Activated T-helper 9 cell treated with anti-CD3 and anti-CD28 coated beads, Interleukin-2, amount 50 U/mL, for 16 hours (primary cell): ENCODE measurements at places on chromosomes 6 and 20.

DNA sequence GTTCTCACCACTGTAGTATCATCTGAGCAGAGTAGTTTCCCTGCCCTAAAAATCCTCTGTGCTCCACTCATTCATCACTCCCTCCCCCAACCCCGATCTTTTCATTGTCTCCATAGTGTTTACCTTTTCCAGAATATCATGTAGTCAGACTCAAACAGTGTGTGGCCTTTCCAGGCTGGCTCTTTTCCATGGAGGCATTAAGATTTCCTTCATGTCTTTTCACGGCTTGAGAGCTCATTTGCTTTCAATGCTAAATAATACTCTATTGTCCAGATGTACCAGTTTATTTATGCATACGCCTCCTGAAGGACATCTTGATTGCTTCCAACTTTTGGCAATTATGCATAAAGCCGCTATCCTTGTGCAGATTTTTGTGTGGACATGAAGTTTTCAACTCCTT is 235.8 kb downstream of the PHACTR1 start:
- DNase-seq: no peak

DNA sequence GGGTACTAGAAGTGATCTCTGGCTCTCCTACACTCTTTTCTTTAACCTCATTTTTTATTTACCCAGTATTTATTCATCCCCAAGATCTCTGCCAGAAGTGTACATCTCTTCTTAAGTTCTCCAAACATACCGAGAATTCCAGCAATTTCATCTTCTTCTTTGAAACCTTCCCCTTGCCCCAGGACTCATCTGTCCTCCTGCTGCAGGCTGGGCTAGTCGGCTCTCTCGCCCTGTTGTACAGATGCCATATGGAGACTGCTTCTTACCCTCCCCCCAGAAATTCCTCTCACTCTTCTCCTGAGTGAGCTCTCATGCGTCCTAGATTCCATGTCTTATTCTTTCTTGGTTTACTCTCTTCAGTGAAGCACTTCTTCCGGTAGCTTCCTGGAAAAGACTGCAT is 21.9 kb upstream of the PNRC1 start:
- DNase-seq: no peak

DNA sequence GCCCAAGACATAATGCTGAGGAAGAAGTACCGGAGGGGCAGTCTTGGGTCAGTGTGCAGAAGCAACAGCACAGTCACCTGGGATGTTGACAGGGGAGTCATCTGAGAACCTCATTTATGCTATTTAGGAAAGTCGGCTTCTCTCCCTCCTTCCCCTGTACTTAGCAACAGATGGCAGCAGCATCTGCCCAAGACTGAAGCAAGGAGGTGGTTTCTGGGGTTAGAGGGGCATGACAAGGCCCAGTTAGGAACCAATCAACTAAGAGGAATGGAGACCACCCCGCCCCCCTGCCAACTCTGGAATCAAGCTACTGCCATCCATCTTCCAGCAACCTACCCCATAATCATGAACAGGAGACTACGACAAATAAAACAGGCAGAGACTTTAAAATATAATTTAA is 21.7 kb downstream of the RIPK1 start:
- no peak for DNase-seq

- DNase-seq: peak; percentile 12
Observed at GRCh38 chr6:30260036-30260504, 46.9 kb upstream of the TRIM26 start.

DNA sequence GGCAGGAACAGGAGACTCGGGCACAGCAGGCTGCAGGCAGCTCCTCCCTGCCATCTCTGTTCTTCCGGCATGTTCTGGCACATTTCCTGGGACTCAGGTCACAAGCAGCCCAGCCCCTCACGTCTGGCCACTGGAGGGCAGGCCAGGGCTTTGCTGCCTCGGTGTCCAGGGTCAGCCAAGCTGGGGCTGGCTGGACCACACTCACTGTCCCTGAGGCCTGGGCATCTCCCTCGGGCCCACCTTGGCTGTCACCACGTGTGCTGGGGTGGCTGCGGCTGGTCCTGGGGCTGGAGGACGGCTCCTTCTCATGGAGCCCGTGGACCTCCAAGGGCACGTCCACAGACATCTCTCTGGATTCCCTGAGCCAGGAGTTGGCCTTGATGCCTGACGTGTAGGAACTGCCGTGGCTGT is 18.5 kb downstream of the FRMD1 start:
- no peak for DNase-seq

- DNase-seq: no peak
Observed at GRCh38 chr6:11328613-11329247, 96.3 kb upstream of the NEDD9 start.

GRCh38 chr20:50541606-50542041 is 31.4 kb downstream of the PTPN1 start:
- no peak for DNase-seq

GRCh38 chr6:101956961-101957360 is 563.5 kb downstream of the GRIK2 start:
- no peak for DNase-seq

DNA sequence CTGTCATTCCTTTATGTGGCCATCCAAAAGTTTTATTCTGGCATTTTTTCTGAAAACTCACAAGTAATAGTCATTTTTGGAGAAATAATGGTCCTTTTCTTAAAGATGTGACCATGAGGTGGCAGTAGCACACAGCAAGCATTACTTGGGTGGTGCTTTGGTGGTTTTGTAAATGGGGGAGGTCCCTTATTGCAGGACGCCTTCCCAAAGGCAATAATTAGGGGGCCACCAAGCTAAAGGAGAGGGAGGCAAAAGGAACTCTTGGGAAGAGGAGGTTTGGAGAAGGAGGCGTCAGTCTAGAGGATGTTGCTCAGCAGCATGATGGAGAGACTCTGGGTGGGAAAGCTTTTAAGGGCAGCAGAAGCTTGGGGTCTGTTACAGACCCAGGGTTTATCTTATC is 422.6 kb upstream of the MMS22L start:
- DNase-seq: no peak

DNA sequence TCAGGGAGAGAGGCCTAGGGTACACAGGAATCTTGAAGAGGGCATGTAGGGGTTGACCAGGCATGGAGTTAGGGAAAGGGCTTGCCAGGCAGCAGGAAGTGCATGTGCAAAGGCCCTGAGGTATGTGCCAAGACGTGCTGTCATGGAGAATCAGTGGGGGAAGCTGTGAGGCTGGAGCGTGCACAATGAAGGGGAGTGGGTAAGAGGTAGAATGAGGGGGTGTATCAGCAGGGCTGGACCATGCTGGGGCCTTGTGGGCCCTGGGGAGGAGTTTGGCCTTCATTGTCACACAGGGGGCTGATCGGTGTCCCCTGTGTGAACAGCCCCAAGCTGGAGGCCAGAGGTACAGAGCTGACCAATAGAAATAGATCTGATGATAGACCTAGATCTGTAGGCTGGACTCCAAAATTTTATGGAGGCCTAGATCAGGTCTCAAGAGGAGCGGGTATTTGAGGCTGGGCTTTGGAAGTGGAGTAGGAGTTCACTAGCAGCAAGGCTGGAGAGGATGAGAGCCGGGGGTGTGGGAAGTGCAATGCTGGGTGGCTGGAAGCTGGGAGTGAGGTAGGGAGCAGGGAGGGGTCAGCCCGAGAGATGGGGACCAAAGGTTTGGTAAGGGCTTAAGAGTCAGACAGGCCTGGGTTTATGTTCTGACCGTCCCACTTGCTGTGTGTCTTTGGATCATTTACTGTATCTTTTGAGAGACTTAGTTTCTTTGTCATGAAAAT is 3.0 kb downstream of the SRC start:
- DNase-seq: no peak

DNA sequence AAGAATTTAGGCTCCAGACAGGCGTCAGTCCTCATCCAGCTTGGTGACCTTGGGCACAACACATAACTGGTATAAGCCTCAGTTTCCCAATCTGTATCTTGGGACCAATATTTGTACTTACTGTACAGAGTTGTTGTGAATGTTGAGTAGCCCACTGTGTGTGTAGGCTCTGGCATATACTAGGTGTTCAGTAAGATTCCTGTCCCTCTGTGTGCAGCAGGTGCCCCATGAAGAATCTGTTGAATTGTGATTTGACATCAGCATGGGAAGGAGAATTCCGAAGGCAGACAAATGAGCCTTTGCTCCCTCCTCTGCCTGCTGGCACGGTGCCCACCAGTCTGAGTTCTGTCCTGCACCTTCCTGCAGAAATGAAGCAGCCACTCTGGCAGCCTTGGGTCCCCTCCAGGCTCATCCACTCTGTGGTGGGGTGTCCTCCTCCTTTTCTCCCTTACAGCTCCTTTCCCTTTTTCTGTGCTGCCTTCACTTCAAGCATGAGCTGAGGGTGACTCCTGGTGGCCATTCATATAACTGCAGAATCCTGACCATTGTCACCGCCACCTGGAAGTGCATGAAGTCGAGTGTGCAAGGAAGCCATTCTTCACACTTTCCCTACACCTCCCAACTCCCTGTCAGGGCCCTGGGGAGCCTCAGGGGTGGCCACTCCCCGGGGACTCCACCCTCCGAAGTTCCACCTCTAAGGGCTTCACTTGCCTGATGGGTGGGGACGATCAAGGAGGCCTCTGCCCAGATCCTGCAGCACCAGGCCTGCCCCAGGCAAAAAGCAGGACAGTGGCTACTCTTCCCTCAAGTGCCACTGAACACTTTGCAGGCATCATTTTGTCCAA is 48.2 kb downstream of the MRPL14 start:
- peak; percentile 46 for DNase-seq

DNA sequence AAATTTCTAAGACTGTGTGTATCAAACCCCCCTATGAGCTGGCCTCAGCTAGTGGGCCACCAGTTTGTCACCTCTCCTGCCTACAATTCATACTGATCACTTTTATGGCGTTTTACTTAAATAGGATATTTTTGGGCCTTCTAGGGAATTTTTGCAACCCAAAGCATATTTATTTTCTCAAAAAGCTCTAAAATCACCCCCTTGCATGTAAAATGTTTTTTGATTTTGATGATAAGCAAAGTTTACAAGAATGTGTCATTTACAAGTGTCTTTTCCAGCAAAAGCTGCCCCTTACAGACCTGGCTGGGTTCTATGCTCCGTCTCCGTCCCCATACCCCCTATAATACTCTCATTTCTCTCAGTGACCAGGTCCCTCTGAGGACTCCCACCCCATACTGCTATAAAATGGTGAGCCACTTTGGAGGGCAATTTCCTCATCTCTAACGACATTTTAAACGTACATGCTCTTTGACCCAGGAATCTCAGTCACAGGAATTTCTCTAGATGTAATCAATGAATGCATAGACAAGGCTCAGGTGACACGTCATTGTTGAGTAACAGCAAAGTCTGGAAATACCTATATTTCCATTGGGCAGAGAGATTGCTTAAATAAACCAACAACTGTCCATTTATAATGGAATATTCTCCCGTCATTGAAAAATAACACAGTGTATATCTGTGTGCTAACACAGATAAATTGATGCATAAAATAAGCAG is 13.9 kb upstream of the OCSTAMP start:
- no peak for DNase-seq

DNA sequence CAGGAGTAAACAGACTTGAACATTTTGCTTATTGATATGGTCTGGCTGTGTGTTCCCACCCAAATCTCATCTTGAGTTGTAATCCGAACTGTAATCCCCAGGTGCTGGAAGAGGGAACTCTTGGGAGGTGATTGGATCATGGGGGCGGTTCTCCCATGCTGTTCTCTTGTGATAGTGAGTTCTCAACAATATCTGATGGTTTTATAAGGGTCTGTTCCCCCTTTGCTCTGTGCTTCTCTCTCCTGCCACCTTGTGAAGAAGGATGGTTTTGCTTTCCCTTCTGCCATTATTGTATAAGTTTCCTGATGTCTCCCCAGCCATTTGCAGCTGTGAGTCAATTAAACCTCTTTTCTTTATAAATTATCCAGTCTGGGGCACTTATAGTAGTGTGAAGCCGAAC is 40.0 kb downstream of the MYLIP start:
- no peak for DNase-seq

GRCh38 chr6:4986999-4987398 is 16.8 kb downstream of the RPP40 start:
- no peak for DNase-seq

- DNase-seq: no peak
Observed at GRCh38 chr20:11585752-11586352, 331.8 kb upstream of the BTBD3 start.

DNA sequence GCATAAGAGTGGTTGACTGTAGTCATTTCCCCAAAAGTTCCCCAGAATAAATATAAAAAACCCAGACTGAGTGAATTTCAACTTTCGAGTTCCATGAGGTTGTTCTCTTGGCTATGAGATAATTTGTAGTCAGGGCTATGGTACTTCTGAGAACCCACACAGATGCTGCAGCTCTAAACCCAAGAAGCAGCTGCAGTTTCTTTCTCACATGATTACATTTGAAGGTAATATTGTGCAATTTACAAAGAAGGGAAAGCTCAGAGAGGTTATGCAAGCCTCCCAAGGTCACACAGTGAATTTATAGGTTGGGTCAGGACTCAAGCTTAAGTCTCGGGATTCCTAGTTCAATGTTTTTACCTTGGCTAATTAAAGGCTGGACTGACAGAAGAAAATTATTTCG is 29.7 kb upstream of the CD93 start:
- no peak for DNase-seq

- DNase-seq: no peak
Observed at GRCh38 chr6:73339340-73339739, 14.7 kb downstream of the DPPA5 start.

GRCh38 chr20:25077610-25078169 is 4.3 kb downstream of the VSX1 start:
- no peak for DNase-seq

- DNase-seq: no peak
Observed at GRCh38 chr20:51237791-51238190, 214.9 kb upstream of the KCNG1 start.

- DNase-seq: no peak
Observed at GRCh38 chr20:39253051-39253755, 291.1 kb downstream of the DHX35 start.

GRCh38 chr6:30591008-30591407 is 19.8 kb downstream of the ABCF1 start:
- DNase-seq: no peak

DNA sequence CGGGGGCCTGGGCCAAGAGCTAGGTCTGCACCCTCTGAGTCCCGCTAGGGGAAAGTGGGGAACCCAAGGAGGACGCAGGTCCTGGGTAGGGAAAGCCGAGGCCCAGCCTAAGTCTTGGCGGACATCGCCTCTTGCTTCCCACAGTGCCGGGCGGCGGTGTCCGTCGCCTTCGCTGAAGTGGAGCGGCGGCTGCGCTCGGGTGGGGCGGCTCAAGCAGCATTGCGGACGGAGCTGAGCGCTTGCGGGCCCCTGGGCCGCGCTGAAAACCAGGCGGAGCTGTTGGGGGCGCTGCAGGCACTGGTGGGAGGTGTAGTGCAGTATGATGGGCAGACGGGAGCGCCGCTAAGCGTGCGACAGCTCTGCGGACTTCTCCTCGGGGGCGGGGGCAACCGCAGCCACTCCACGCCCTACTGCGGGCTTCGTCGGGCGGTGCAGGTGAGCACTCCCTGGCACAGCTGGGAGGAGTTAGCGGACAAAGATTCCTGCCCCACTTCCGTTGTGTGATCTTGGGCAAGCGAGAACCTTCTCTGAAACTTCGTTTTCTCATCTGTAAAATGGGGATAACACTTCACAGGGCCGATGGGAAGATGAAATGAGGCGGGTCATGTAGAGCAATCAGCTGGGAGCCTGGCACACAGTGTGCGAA is 4.2 kb downstream of the PRSS16 start:
- DNase-seq: peak; percentile 58
